ENCODE measurements at places on chromosomes 5 and 9.
A peak's percentile ranks its signal among the peaks of the same experiment; 100 is the strongest.

DNA sequence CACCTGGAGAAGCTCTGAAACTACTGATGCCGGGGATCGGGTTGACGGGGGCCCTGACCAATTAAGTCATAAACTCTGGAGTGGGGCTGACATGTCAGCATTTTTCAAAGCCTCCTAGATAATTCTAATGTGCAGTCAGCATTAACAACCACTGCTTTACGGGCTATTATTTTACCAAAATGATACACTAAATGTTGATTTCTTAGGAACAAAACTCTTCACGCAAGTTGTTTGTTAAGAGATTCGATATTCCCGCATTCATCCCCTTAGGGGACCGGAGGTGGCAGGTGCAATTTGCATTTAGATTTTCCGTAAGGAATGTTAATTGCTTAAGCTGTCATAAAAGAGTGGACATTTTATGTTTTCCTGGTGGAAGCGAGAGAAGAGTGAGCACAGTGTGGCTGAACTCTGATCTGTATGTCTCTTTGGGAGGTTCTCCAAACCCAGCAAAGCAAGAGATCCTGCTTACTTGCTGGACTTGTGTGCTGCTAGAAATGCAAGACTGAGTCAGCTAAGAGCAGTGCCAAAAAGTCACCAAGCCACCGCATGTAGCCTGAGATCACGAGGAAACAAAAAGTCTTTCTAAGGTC is 77.6 kb downstream of the UGCG start:
- DNase-seq, result no peak

DNA sequence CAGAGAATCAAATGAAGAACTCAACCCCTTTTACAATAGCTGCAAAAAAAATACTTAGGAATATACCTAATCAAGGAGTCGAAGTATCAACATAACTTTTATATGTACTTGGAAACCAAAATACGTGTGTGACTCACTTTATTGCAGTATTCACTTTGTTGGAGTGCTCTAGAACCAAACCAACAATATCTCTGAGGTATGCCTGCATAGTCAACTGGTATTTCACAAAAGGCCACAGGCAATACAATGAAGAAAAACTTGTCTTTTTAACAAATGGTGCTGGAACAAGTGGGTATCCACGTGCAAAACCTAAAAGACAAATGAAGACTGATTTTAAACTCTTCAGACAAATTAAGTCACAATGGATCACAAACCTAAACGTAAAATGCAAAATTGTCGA is 385.7 kb downstream of the TLE1 start:
- no peak for DNase-seq

DNA sequence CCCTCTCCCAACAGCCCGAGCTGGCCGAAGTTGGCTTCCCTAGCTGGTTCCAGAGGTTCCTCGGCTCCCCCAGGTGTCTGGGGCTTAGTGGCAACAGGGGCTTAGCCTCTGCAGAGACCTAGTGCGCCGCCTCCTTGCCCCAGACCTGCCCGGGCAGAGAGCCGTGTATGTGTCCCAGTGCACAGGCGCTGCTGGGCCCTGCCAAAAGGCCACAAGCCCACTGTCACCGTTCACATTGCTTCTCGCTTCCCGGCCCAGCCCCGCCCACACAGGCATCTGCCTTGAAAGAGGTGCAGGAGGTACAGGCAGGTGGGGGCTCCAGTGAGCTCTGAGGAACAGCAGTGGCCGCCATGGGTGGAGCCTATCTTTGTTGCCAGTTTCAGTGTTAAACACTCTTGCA is 2.5 kb upstream of the CACFD1 start:
- no peak for DNase-seq

DNA sequence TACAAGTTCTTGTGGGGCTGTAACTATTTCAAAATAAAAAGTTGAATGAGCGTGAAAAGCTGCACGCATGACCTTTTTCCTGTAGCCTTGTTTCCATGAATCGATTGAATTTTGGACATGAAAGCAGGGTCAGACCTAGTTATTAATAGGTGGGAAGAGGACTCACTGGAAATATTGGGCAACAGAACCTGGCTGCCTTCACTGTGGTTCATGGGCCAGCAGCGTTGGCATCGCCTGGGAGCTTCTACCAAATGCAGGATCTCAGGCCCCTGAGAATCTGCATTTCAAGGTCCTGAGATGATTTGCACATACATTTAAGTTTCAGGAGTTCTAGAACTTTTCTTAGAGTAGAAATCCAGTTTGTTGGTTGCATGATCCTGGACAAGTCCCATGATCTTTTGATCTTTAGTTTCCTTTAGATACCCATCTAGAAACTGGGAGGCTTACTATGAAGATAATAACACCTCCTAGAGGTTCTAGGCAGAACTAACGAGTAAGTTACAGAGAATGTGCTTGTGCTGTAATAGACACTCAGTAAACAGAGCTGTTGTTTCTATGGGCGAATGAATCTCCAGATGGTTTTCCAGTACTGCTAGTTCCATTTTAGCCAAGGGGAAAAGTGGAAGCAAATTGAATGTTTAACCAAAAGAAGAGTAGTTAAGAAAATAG is 12.4 kb downstream of the ANKRD33B start:
- DNase-seq, result no peak

DNA sequence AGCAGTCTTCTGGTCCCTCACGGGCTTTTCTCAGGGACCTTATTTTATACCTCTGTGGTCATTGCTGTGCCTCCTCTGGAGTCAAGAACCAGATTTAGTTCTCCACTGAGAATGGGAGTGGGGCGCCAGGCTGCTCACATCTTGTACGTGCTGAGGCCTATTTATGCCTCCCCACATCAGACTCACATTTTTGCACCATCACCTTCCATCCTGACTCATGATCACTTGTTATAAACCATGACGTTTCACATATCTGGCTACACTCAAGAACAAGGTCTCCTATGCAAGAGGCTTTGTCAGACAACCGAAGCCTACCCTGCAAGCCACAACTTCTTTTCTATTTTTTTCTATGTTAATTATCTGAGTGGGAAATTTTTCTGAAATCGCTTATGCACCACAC is 10.7 kb downstream of the PRUNE2 start:
- DNase-seq, result no peak

DNA sequence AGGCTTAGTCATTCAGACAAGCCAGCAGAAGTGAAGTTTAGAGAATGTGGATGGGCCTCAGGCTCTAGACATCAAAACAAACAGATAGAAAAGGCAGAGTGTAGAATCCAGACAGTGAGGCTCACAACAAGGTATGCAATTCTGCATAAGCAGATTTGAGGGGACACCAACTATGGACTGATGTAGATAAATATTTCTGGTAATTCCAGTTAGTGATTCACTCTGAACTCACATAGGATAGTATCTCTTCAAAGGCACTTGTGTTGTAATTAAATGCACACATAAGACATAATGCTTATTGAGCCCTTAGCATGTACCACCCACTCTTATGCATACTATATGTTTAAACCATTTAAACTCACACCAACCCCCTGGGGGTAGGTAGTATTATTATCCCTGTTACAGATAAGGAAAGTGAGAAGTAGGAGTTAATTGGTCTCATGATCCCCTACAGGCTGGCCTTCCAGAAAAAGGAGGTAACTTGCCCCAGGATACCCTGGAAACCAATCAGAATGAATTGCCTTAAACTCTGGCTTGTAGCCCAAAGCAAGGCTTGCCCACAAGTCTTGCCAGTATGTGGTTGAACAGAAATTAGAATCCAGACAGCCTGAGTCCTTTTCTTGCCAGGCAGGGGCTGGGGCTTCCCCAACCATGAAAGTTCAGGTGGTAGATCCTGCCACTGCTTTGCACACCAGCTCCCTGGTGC is 39.5 kb upstream of the HSPB3 start:
- peak; percentile 18 for DNase-seq

DNA sequence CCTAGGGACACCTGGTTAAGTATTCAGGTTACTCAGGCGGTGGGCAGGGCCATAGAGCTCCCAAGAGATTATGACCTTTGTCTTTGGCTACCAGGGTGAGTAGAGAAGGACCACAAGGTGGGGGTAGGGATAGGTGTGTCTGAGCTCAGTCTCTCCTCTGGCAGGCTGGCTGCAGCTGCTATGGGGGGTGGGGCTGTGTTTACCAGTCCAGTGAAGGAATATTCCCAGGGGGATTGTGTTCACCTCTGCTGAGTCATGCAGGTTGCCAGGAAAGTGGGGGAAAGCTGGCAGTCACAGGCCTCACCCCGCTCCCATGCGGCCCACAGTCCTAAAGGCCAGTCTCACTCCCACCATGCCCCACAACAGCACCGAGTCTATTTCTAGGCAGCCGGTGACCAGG is 53.6 kb upstream of the POU5F2 start:
- DNase-seq, result no peak

DNA sequence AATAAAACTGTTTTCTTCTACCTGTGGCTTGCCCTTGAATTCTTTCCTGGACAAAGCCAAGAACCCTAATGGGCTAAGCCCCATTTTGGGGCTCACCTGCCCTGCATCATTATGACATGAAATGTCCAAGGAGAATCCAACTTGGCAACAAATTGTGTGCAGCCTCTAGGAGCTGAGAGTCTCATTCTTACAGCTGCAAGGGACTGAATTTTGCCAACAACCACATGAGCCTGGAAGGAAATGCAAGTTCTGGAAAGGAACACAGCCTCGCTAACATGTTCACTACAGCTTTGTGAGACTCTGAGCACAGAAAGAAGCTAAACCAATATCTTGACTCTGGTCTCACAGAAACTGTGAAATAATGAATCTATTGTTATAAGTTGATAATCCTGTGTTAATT is 94.8 kb upstream of the CDH12 start:
- DNase-seq, result no peak

DNA sequence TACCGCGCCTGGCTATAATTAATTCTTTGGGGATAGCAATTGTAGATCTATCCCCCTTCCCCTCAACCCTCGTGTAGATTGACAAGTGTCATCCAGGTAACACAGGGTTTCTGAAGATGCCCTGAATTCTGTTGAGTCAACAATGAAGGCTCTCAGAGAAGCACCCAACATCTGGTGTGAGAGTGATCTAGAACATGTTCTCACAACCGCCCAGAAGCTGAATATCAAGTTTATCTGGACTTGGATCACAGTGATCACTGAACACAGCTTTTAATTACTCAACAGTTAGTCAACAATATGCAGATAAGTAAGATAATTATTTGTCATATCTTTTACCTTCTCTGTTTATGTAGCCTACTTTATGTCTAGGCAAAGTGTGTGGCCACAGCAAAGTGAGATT is 204.2 kb upstream of the RGMB start:
- no peak for DNase-seq

GRCh38 chr9:125089331-125089730 is 54.0 kb downstream of the SCAI start:
- no peak for DNase-seq

- DNase-seq, result no peak
Observed at GRCh38 chr9:18255747-18256146, 218.2 kb upstream of the ADAMTSL1 start.

DNA sequence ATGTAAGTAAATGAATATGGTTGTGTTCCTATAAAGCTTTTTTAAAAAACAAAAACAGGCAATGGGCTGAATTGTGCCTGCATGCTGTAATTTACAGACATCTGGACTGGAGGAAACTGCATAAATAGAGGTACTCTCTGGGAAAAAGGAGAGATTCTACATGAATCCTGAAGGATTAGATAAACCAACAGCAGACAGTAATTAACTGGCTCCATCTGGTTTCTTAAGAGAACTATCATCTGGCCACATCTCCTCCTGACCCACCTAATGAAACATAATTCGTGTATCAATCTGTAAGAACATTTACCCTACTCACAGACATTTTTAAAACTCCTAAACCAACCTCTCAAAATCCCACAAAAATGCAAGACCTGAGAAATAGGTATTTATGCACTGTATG is 528.1 kb upstream of the ST8SIA4 start:
- no peak for DNase-seq

GRCh38 chr5:18314192-18314778 is 680.0 kb downstream of the TAF11L14 start:
- DNase-seq, result no peak

- DNase-seq, result no peak
Observed at GRCh38 chr5:75734913-75735789, 17.9 kb upstream of the POC5 start.

- DNase-seq, result no peak
Observed at GRCh38 chr5:169185626-169186025, 115.3 kb downstream of the SLIT3 start.

DNA sequence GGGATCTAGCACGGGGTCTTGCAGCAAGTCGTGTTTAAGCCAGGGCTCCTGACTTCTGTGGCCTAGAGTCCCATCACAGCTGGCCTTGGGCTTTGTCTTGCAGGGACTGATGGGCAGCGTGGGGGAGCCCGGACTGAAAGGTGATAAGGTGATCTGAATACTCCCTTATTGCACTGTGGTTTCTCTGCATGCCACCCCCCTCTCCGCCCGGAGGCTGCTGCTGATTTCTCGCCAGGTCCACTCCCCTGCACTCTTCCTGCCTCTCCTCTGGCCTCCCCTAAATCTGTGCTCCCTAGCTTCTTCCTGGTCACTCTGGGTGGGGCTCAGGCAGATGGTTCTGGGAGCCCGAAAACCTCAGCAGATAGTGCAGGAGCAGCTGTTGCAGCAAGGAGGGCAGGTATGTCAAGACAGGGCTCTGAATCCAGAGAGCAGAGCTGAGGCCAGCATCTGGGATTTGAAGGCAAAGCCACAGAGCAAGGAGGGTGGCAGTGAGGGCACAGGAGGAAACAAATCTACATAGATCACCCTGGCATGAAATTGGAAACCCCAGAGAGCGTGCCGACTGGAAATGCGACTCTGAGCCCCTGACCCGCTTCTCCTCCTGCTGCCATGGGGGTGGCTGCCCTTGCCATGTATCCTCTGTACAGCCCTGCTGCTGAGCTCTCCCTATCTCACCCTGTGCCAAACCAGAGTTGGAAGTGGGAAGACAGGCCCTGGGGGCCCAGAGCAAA is 76.5 kb downstream of the COL27A1 start:
- no peak for DNase-seq

DNA sequence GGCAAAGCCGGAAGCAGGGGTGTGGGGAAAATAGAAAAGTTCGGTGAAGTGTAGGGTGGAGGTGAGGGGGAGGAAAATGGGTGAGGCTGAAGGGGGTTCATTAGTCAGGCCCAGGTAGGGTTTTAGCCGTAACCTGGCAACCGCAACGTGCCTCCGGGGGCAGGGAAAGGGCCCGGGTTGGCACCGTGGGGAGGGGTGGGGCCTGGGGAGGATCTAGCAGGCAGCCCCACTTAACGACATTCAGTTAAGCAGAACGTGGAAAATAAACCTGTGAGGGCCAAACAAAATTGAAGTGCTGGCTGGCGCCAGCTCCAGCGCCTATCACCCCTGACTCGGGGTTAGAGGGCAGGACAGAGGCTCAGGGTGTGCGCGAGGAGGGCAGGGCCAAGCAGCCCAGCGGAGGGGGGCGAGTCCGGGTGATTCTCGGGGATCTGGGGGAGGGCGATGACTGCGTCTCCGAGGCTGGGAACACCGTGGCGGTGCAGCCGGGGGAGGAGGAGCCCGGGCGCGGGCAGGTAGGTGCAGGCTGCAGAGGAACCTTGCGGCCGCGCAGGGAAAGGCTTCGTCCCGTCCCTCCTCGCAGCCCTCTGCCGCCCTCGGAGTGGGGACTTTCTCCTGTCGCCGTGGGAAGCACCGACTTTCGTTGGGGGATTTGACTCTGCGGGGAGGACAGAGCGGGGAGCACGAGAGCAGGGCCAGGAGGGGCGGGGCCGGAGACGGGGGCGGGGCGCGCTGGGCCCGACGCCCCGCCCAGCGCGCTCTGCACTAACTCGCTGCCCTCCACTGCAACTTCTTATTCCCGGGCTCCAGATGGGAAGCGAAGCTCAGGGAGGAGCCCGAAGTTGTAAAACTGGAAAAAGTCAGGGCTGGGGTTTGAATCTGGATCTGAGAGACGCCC is 5.1 kb downstream of the RGS14 start:
- DNase-seq, result no peak

Data from retinal pigment epithelial cell (primary cell).